Right atrium auricular region (tissue), 2 donors: ENCODE measurements at places on chromosomes 7 and 10. TPM values are rescaled to one million over a fixed set of nuclear protein-coding genes. Genes with fewer than 3 reads are reported as not detected.

The GSTO1 gene
- 291 TPM for total RNA-seq

The SYT15 gene
- total RNA-seq: 1.5 TPM

The IQCE gene
- total RNA-seq: 9.1 TPM

The TECTB gene
- total RNA-seq: not detected

The CTAGE4 gene
- 0.59 TPM for total RNA-seq

The LIPN gene
- not detected for total RNA-seq

The C7orf33 gene
- total RNA-seq: not detected

The ELN gene
- 138 TPM for total RNA-seq

The NUDT1 gene
- total RNA-seq: 12.2 TPM

The CYP26C1 gene
- total RNA-seq: not detected

The TSPAN12 gene
- total RNA-seq: 55.8 TPM

The AS3MT gene
- total RNA-seq: 11.7 TPM

The FAM24B gene
- 1.1 TPM for total RNA-seq

The STK32C gene
- total RNA-seq: 3.7 TPM

The IRF5 gene
- 4.4 TPM for total RNA-seq

The UCN3 gene
- total RNA-seq: not detected

The HABP2 gene
- total RNA-seq: not detected

The CYP2C9 gene
- total RNA-seq: not detected
